Caki2 (cell line): ENCODE measurements at places on chromosomes 1 and 21. TPM values are rescaled to one million over a fixed set of nuclear protein-coding genes. Genes with fewer than 3 reads are reported as not detected.

The KMO gene
- total RNA-seq = 2.6 and 18.2 TPM in 2 replicates

The CD1D gene
- total RNA-seq = 0.06 and 0.07 TPM in 2 replicates

The TENT5C gene
- 0.07 TPM in 1 of 2 replicates, not detected in the other for total RNA-seq

The HSF2BP gene
- total RNA-seq = 1.7 and 12.9 TPM in 2 replicates

- no peak for DNase-seq
These were observed 46.2 kb downstream of the DMRTB1 start for GRCh38 chr1:53505401-53505800.

- DNase-seq = peak; percentile 60
These were observed 5.5 kb upstream of the PRKCZ start for GRCh38 chr1:2044510-2045319.

- no peak for DNase-seq
These were observed 188.0 kb downstream of the GRIK3 start for GRCh38 chr1:36846357-36846756.

DNA sequence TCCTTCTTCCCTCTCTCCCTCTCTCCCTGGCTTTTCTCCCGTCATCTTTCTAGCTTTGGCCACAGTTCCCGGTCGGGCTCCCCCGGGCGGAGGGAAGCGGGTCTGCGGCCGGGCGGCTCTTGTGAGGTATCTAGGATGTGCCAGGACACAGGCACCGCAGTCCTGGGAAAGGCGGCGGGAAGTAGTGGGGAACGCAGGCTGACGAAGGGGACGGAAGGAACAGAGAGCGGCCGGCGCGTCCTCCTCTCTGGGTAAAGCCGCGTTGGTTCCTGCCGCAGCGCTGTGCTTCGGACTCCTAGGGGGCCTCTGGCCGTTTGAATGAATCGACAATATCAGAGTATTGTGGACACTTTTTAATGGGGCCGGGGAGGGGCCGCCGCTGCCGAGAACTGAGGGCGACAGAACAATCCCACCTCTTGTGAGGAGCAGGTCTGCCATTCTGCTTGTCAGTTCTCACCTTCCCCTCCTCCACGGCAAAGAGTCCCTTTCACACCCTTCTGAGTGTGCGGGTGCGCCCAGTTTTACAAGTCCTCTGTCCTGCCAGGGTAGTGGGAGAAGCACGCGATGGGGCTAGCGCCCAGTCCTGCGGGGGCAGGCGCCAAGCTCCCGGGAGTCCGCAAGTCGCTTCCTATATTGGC lies 1.2 kb upstream of the LHX9 start:
- DNase-seq = peak; percentile 69

DNA sequence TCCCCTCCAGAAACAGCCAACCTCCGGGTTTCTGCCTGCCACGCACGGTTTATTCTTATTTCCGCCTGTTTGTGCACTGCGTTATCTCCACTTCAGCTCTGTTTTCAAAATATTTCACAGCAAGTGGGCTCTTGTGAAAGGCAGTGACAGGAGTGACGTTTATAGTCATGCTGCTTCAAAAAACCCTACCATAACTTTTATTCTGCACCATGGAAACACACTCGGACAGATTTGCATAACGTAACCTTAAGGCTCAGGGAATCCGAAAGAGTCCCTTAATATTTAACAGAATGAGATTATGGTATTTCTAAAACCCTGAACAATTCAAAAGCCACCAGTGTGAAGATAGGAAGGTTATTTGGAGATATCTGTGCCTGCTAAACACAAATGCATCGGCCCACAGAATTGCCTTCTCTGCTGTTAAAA lies 782 bp upstream of the SDE2 start:
- peak; percentile 36 for DNase-seq

DNA sequence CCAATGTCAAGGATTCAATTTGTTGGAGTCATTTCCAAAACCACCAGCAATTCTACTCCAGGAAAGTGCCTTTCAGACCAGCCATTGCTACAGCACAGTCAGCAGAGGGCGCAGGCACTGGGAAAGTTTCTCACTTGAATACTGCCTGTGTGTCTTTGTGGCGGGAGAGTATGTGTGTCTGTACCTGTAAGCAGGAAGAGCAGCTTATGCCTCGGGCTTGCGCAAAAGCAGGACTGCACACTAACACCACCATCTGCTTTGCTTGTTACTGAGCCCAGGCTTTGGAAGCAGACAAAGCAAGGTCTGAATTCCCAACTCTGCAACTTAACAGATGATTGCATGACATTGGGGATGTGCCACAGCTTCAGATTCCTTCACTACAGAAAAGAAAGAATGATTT lies 7.0 kb upstream of the CTSE start:
- peak; percentile 81 for DNase-seq

GRCh38 chr1:186845576-186846210 lies 16.9 kb downstream of the PLA2G4A start:
- DNase-seq = no peak

GRCh38 chr1:81304187-81304586 lies 496.5 kb upstream of the ADGRL2 start:
- DNase-seq = peak; percentile 6

DNA sequence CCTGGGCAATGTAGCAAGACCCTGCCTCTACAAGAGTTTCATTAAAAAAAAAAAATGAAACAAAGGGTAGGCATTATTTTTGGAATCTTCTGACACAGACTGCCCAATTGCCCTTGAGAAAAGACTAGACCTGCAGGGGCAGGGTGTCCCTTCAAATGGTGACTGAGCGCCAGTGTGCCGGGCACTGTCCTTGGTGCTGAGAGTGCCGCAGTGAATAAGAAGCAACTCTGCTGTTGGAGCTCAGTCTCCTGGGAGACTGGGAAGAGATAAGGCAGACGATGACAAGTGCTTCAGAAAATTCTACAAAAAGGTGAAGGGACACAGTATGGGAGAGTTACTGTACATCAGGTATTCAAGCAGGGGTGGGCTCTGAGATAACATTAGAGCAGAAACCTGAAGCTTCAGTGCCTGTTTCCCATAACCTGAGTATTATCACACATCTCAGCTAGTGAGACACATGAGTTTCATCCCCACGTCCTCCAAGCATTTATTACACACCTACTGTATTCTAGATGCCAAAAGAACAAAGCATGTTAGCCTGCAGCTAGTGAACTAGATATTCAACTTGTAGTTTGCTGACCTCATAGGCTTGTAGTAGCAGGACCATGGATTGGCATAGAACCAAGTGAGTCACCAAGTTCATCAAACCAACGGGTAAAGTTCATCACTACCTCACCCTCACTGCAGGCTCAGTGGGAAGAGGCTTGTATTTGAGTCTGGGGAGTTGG lies 18.4 kb upstream of the RPL11 start:
- peak; percentile 59 for DNase-seq

DNA sequence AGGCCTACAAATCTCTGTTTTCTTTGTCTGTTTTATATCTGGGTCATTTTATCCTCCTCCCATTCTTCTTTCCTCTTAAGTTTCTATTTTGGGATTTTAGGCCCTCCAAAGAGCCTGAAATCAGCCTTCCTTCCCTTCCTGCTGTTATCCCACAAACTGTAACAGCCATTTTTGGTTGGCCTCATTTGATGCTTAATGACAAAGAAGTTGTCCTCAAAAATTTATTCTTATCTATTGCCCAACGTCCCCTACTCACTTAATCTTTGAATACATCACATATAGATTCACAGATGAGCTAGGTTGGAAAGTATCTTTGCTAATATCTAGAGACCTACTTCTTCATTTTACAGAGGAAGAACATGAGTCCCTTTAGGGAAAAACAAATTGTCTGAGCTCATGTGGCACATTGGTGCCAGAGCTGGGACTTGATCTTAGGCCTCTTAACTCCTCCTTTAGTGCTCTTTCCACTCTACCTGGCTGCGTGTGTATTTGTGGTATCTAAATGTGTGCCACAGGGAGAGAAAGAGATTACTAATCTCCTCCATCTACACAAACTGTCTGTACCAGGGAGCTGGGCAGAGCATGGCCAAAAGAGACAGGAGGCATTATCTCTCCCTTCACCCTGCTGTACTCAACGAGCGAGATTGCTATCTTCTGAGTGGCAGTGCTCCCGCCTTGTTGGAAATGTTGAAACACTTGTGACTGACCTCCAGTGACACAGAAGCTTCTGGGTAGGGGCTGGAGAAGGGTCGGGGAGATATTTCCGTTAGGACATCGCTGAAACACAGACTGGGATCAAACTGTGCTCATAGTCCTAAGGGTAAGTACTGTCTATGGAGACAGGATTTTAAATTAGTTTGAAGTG lies 30.1 kb downstream of the RHEX start:
- DNase-seq = no peak

GRCh38 chr1:185767508-185768120 lies 33.4 kb downstream of the HMCN1 start:
- DNase-seq = no peak
